T-helper 17 cell (primary cell): ENCODE measurements at places on chromosomes 3 and 15. TPM values are rescaled to one million over a fixed set of nuclear protein-coding genes. Genes with fewer than 3 reads are reported as not detected.
A peak's percentile ranks its signal among the peaks of the same experiment; 100 is the strongest.

GRCh38 chr15:79179108-79179561 is 88.6 kb upstream of the RASGRF1 start:
- peaks cover 50% of the 10 kb centered on the region for H3K27me3 ChIP-seq
- H3K36me3 ChIP-seq, result no peaks in the 10 kb centered on the region
- H3K27ac ChIP-seq, result no peak overlapping the region
- no peaks in the 10 kb centered on the region for H3K4me1 ChIP-seq
- DNase-seq, result no peak

GRCh38 chr3:193377591-193377990 is 962 bp downstream of the ATP13A5 start:
- H3K4me1 ChIP-seq, result no peaks in the 10 kb centered on the region
- H3K4me3 ChIP-seq, result no peak overlapping the region
- H3K27ac ChIP-seq, result no peak overlapping the region
- H3K36me3 ChIP-seq, result peaks cover 2% of the 10 kb centered on the region
- no peak for DNase-seq
- H3K27me3 ChIP-seq, result peaks cover 30% of the 10 kb centered on the region

GRCh38 chr15:87489456-87489855 is 767.1 kb downstream of the NTRK3 start:
- no peaks in the 10 kb centered on the region for H3K4me1 ChIP-seq
- H3K27ac ChIP-seq, result no peak overlapping the region
- no peaks in the 10 kb centered on the region for H3K36me3 ChIP-seq
- no peak overlapping the region for H3K4me3 ChIP-seq
- H3K27me3 ChIP-seq, result no peaks in the 10 kb centered on the region
- DNase-seq, result no peak

The TRIM71 gene
- total RNA-seq, result not detected

- no peak overlapping the region for H3K4me3 ChIP-seq
- no peak overlapping the region for H3K27ac ChIP-seq
- no peaks in the 10 kb centered on the region for H3K36me3 ChIP-seq
- DNase-seq, result no peak
These were observed 303.4 kb upstream of the CHRM5 start for GRCh38 chr15:33664947-33665346.

DNA sequence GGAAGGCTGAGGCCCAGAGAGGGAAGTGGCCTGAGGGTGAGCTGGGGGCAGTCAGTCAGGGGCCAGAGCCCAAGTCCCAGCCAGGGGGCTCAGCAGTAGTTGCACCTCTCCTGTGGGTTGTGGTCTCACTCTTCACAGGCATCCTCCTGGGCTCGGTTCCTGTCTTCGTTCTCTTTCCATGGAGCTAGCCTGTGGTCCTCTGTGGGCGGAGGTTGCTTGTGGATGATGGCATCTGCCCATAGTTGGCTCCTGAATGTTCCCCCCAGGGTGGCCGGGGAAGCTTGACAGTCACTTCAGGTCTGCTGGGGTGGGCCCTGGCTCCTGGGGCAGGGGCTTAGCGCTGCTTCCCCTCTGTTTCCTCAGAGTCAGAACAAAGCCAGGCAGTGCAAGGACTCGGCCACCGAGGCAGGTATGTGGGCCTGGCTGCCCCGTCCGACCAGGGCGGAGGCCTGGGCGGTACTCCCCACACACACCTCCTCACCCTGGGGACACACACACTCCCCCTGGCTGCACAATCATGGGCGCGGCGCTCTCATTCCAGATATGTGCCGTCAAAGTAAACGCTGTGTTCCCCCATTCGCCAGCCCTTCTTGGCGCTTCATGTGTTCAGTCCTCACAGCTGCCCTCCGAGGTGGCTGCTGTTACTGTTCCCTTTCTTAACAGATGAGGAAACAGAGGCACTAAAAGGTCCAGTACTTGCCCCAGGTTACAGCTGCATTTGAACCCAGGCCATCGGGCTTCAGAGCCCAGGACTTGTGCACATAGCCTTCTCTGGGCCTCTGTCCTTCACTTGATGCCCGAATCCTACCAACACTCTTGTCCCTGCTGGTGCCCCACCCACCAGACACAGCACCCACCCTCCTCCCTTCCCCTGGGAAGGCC is 34.5 kb downstream of the PSTPIP1 start:
- H3K27ac ChIP-seq, result no peak overlapping the region
- DNase-seq, result peak; percentile 2

The TGM5 gene
- not detected for total RNA-seq

- no peak overlapping the region for H3K4me3 ChIP-seq
- H3K27ac ChIP-seq, result no peak overlapping the region
- DNase-seq, result no peak
- peaks cover 40% of the 10 kb centered on the region for H3K27me3 ChIP-seq
- H3K36me3 ChIP-seq, result peaks cover 2% of the 10 kb centered on the region
These were observed 69.7 kb upstream of the LARS2 start for GRCh38 chr3:45318689-45319088.

DNA sequence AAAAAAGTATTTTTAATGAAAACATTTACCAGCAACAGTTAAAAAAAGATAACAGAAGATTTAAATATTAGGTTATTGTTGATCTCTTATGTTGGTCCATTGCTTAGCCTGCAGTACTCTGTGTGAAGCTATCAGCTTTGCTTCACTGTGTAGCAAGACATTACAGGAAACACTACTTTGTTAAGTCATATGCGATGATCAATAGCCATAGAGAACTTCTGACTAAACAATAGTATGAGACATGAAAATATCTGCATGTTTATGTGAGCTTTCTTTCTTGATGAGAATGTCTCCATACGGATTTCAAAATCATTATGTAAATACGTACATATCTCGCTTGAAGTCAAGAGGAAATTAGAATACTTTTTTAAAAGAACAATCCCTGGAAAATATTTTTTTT is 27.0 kb upstream of the CAPN3 start:
- no peak for DNase-seq
- no peak overlapping the region for H3K4me3 ChIP-seq
- no peak overlapping the region for H3K27ac ChIP-seq
- peaks cover 3% of the 10 kb centered on the region for H3K36me3 ChIP-seq
- no peaks in the 10 kb centered on the region for H3K27me3 ChIP-seq
- no peaks in the 10 kb centered on the region for H3K4me1 ChIP-seq

GRCh38 chr15:69930754-69931153 is 167.0 kb downstream of the TLE3 start:
- no peak overlapping the region for H3K27ac ChIP-seq
- DNase-seq, result no peak
- H3K4me1 ChIP-seq, result no peaks in the 10 kb centered on the region
- H3K27me3 ChIP-seq, result peaks cover 13% of the 10 kb centered on the region
- no peaks in the 10 kb centered on the region for H3K36me3 ChIP-seq

The SLC24A5 gene
- not detected for total RNA-seq

The HMCES gene
- 55.3 TPM for total RNA-seq

The PDZRN3 gene
- total RNA-seq, result not detected

- H3K27me3 ChIP-seq, result peaks cover 42% of the 10 kb centered on the region
- H3K4me1 ChIP-seq, result peaks cover 9% of the 10 kb centered on the region
- no peak for DNase-seq
- H3K27ac ChIP-seq, result no peak overlapping the region
These were observed 16.5 kb downstream of the MYH15 start for GRCh38 chr3:108493862-108494261.

- no peaks in the 10 kb centered on the region for H3K27me3 ChIP-seq
- no peaks in the 10 kb centered on the region for H3K36me3 ChIP-seq
- no peaks in the 10 kb centered on the region for H3K4me1 ChIP-seq
- no peak for DNase-seq
These were observed 691.2 kb downstream of the TBL1XR1 start for GRCh38 chr3:176505878-176506621.

- no peak overlapping the region for H3K27ac ChIP-seq
- H3K36me3 ChIP-seq, result peaks cover 3% of the 10 kb centered on the region
- peaks cover 6% of the 10 kb centered on the region for H3K4me1 ChIP-seq
- peaks cover 6% of the 10 kb centered on the region for H3K27me3 ChIP-seq
These were observed 5.2 kb downstream of the PRSS50 start for GRCh38 chr3:46712191-46713049.

DNA sequence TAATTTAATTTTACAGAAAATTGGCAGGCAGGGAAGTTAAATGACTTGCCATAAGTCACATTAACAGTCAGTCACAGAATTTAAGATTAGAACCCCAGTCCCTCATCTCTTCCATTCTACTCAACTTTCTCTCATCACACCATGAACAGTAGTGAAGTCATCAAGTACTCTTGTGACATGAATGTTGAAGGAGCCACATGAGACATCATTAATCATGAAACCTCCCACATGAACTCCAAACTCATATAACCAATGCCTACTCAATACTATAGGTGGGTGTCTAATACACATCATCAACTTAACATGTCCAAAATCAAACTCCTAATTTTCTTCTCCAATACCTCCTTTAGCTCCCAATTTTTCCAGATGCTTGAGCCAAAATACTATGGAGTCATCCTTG is 19.5 kb downstream of the PHC3 start:
- H3K4me1 ChIP-seq, result peaks cover 46% of the 10 kb centered on the region
- no peak overlapping the region for H3K4me3 ChIP-seq
- no peak for DNase-seq
- peaks cover 4% of the 10 kb centered on the region for H3K36me3 ChIP-seq
- H3K27me3 ChIP-seq, result no peaks in the 10 kb centered on the region

GRCh38 chr15:69154684-69155083 is 5.8 kb upstream of the GLCE start:
- H3K4me1 ChIP-seq, result peaks cover 5% of the 10 kb centered on the region
- H3K36me3 ChIP-seq, result peaks cover 2% of the 10 kb centered on the region
- no peak overlapping the region for H3K4me3 ChIP-seq
- no peak for DNase-seq
- H3K27me3 ChIP-seq, result peaks cover 50% of the 10 kb centered on the region

DNA sequence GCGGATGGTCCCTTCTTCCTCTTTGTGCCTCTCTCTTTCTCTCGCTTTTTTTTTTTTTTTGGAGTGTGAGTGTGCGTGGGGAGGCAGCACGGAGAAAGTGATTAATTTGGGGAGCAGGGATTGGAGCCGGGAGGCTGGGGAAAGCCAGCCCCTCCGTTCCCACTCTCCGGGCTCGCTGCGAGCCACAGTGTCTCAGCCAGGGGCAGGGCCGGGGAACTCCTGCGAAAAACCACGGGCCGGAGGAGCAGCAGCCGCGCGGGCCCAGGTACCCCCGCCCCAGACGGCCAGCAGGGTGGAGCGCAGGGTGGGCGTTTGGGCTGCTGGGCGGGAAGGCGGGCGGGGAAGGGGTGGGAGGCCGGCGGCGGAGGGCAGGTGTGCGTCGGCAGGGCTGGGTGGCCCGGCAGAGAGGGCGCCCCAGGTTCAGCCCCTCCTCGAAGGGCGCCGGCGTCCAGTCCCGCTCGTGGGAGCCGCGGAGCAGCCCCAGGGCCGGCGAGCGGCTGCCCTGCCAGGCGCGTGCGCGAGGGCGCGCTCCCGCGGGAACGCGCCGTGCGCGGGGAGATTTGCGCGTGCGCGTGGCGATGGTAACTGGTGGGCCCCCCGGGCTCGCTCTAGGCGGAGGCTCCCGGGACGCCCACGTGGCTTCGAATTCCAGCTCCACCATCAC is 1.4 kb downstream of the CHL1 start:
- peaks cover 8% of the 10 kb centered on the region for H3K27me3 ChIP-seq
- no peaks in the 10 kb centered on the region for H3K4me1 ChIP-seq
- H3K27ac ChIP-seq, result no peak overlapping the region
- no peak for DNase-seq

DNA sequence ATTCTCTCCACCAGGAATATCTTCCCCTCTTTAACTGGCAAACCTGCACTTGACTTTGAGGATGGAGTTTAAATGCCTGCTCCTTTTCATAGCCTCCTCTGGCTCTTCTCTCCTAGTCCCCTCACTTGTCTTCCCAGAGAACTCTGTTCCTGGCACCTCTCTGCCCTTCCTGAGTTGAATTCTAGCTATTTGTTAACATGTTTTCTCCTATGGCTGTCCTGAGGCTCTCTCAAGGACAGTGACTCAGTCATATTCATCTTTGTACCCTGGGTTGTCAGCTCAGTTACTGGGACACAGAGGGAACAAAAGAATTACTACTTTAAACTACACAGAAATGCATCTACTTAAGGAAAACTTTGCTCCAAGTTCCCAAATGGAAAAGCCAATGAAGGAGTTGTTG is 365.1 kb upstream of the ICE2 start:
- DNase-seq, result no peak
- H3K4me1 ChIP-seq, result peaks cover 66% of the 10 kb centered on the region
- H3K4me3 ChIP-seq, result peak overlapping the region; percentile 90
- H3K36me3 ChIP-seq, result peaks cover 2% of the 10 kb centered on the region

The SERPINI1 gene
- 2.8 TPM for total RNA-seq

GRCh38 chr15:81097890-81098280 is 36.2 kb upstream of the CFAP161 start:
- no peak overlapping the region for H3K27ac ChIP-seq
- DNase-seq, result no peak
- peaks cover 12% of the 10 kb centered on the region for H3K36me3 ChIP-seq

The IL17RC gene
- 0.92 TPM for total RNA-seq

The PPCDC gene
- total RNA-seq, result 9.5 TPM

DNA sequence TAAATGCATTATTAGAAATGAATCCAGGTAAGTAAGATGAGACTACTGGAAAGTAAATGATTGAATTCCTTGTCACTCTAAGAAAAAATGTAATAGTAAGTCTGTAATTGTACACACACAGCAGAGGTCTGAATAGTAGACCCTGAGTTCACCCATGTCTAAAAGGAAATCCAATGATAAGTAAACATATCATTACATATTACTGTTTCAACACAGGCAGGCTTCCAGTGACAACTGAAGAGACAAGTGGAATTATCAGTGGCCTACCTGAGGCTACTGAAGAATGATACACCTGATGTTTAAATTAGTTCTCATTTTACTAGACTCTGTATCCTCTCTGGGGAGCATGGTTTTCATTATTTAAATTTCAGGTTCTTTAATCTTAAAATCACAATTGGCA is 6.2 kb upstream of the CCNL1 start:
- no peak overlapping the region for H3K27ac ChIP-seq
- no peaks in the 10 kb centered on the region for H3K27me3 ChIP-seq
- DNase-seq, result no peak

DNA sequence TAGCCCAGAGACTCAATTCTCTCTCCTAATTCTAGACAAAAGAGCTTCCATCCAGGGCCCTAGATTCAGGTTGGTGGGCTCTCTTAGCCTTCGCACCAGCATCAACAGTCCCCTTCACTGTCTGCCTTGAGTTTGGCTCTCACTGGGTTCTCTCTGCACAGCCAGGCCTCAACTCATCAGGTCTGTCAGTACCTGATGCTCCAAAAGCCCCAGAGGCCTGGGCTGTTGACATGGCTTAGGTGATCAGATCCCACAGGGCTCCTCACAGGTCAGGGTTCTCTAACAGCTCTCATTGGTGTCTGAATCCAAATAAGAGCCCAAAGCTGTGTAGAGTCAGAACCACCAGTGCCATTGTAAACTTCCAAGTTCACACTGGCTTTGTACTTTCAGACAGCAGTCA is 206.6 kb upstream of the PPP2R3A start:
- H3K4me3 ChIP-seq, result no peak overlapping the region
- H3K27me3 ChIP-seq, result no peaks in the 10 kb centered on the region
- H3K4me1 ChIP-seq, result no peaks in the 10 kb centered on the region
- no peaks in the 10 kb centered on the region for H3K36me3 ChIP-seq
- no peak overlapping the region for H3K27ac ChIP-seq

The TARS3 gene
- 17.6 TPM for total RNA-seq

- peaks cover 19% of the 10 kb centered on the region for H3K4me1 ChIP-seq
- peaks cover 2% of the 10 kb centered on the region for H3K36me3 ChIP-seq
- no peak overlapping the region for H3K4me3 ChIP-seq
- DNase-seq, result no peak
These were observed 4.3 kb downstream of the LRRFIP2 start for GRCh38 chr3:37170060-37170459.
